ENCODE measurements at places on chromosomes 2 and 18. TPM values are rescaled to one million over a fixed set of nuclear protein-coding genes. Genes with fewer than 3 reads are reported as not detected.

GRCh38 chr2:23478933-23479683 lies 94.1 kb downstream of the KLHL29 start:
- no peak overlapping the region for H3K4me3 ChIP-seq
- H3K27me3 ChIP-seq = no peaks in the 10 kb centered on the region
- peaks cover 4% of the 10 kb centered on the region for H3K4me1 ChIP-seq
- DNase-seq = no peak

- peaks cover 11% of the 10 kb centered on the region for H3K4me1 ChIP-seq
- no peaks in the 10 kb centered on the region for H3K27me3 ChIP-seq
- H3K27ac ChIP-seq = peak overlapping the region; percentile 24
- H3K4me3 ChIP-seq = no peak overlapping the region
- no peaks in the 10 kb centered on the region for H3K36me3 ChIP-seq
- no peak for DNase-seq
These were observed 212.3 kb downstream of the CYP26B1 start for GRCh38 chr2:71935262-71935848.

The RDH14 gene
- 55.4 TPM for total RNA-seq

- peaks cover 11% of the 10 kb centered on the region for H3K4me1 ChIP-seq
- H3K27ac ChIP-seq = no peak overlapping the region
These were observed 103.8 kb upstream of the OSR1 start for GRCh38 chr2:19462256-19462645.

GRCh38 chr18:7459851-7460770 lies 107.0 kb upstream of the PTPRM start:
- no peaks in the 10 kb centered on the region for H3K27me3 ChIP-seq
- DNase-seq = no peak
- peak overlapping the region; percentile 15 for H3K4me3 ChIP-seq

DNA sequence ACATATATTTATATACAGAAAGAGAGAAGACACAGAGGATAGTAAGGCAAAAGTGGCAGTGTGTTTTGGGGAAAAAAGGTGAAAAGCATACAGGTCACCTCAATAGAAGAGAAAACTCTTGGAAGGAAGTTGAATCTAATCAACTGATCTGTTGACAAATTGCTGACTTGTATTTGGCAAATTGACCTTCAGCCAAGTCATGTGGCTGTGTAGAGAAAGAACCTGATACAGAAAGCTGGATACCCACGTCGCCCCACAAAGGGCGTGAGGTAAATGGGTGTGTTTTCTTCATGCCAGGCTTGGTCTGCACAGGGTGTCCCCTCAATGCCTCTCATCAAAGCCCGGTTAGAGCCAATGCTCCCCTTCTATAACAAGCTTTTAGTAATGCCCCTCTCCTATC lies 230.0 kb upstream of the KLHL29 start:
- no peak overlapping the region for H3K4me3 ChIP-seq
- DNase-seq = no peak
- H3K27ac ChIP-seq = no peak overlapping the region

DNA sequence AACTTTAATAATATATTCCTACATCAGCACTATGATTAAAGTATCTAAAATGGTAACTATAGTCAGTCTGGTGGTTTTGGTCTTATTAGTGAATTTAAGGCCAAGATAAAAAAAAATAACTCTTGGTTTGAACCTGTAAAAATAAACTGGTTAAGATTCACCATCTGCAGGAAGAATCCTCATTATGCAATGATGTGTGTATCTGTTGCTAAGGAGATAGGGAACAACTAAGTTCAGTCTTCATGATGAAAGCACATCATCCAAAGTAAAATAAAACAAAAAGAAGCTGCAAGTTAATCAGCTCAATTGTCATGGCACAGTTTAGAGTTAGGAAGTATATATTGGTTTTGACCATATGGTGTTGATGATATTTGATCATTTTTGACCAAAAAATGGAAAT lies 466.0 kb downstream of the NYAP2 start:
- no peaks in the 10 kb centered on the region for H3K36me3 ChIP-seq
- H3K4me1 ChIP-seq = no peaks in the 10 kb centered on the region
- H3K27me3 ChIP-seq = no peaks in the 10 kb centered on the region
- H3K4me3 ChIP-seq = no peak overlapping the region
- DNase-seq = no peak

GRCh38 chr2:142714600-142714999 lies 162.9 kb upstream of the KYNU start:
- no peak overlapping the region for H3K27ac ChIP-seq
- no peak overlapping the region for H3K4me3 ChIP-seq
- H3K4me1 ChIP-seq = no peaks in the 10 kb centered on the region
- H3K36me3 ChIP-seq = no peaks in the 10 kb centered on the region
- H3K27me3 ChIP-seq = no peaks in the 10 kb centered on the region

- no peak for DNase-seq
- H3K36me3 ChIP-seq = no peaks in the 10 kb centered on the region
- H3K4me3 ChIP-seq = no peak overlapping the region
- no peaks in the 10 kb centered on the region for H3K27me3 ChIP-seq
- peaks cover 22% of the 10 kb centered on the region for H3K4me1 ChIP-seq
These were observed 93.1 kb downstream of the CABLES1 start for GRCh38 chr18:23228102-23229061.

The CD28 gene
- total RNA-seq = not detected

The SCG2 gene
- total RNA-seq = not detected

- peaks cover 4% of the 10 kb centered on the region for H3K4me1 ChIP-seq
- no peaks in the 10 kb centered on the region for H3K27me3 ChIP-seq
- H3K27ac ChIP-seq = no peak overlapping the region
- no peak for DNase-seq
These were observed 12.0 kb downstream of the SEPTIN10 start for GRCh38 chr2:109601783-109602182.

The GFPT1 gene
- total RNA-seq = 16.9 TPM

The DNER gene
- total RNA-seq = 0.81 TPM

GRCh38 chr18:39051013-39051412 lies 1485.4 kb upstream of the CELF4 start:
- H3K4me3 ChIP-seq = no peak overlapping the region
- H3K27ac ChIP-seq = no peak overlapping the region
- H3K36me3 ChIP-seq = no peaks in the 10 kb centered on the region
- no peaks in the 10 kb centered on the region for H3K27me3 ChIP-seq
- DNase-seq = no peak

The ALK gene
- total RNA-seq = not detected

The UPP2 gene
- total RNA-seq = not detected

The DSG4 gene
- not detected for total RNA-seq

DNA sequence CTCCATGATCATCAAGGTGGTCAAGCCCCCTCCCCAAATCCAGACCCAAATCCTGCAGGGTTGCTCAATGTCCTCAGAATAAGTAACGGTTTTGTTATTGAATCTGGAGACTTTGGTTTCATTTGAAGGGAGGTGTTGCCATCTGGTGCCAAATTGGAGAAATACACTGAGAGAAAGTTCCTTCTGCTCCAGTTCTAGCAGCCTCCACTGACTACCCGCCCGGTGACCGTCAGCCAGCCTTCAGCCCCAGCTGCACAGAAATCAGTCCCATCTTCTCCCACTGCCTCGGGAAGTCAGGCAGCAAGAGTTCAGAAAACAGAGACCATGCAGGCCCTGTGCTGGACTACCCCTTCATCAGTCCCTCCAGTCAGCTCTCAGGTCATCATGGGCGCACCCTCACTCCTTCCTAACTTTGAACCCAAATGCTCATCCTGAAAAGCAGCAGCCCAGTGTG lies 38.7 kb downstream of the PKDCC start:
- DNase-seq = no peak
- H3K4me1 ChIP-seq = peaks cover 5% of the 10 kb centered on the region
- H3K4me3 ChIP-seq = no peak overlapping the region
- H3K27me3 ChIP-seq = no peaks in the 10 kb centered on the region
- H3K27ac ChIP-seq = no peak overlapping the region
- no peaks in the 10 kb centered on the region for H3K36me3 ChIP-seq

DNA sequence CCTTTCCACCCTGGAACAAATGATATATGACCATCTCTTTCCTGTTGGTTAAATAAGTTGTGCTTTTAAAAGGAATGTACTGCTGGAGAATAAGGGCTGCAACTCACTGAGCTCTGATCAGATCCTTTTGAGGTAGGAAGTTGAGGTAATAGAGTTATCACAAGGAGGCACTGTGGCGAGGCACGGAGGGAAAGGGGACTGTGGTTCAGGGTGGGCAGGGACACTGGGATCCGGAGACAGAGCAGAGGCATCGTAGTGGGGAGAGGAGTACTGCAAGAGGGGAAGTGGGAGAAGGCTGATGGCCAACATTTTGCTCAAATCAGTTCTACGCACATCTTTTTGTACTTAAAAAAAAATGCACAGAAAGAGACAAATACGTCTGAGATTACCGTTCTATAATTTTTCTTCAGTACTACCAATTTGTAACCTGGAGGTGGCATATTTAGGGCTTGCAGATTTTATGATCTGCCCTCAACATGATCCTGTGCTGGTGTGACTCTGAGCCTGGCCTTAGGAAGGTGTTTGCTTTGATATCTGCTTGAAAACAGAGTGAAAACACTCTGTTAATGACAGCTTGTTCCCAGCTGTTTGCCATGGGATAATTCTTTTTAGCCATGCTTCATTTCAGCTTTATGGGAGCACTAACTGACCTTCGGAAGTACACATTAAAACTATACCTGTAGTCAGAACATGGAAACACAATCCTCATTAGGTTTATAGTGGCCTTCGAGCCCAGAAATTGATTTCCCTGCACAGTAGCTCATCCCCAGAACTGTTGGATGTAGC lies 168.1 kb downstream of the KCNE4 start:
- H3K4me1 ChIP-seq = no peaks in the 10 kb centered on the region
- no peak overlapping the region for H3K4me3 ChIP-seq
- no peaks in the 10 kb centered on the region for H3K36me3 ChIP-seq
- H3K27me3 ChIP-seq = no peaks in the 10 kb centered on the region
- DNase-seq = no peak
- H3K27ac ChIP-seq = no peak overlapping the region

GRCh38 chr2:68908392-68908970 lies 37.3 kb upstream of the BMP10 start:
- H3K4me3 ChIP-seq = no peak overlapping the region
- DNase-seq = peak; percentile 61
- no peak overlapping the region for H3K27ac ChIP-seq

DNA sequence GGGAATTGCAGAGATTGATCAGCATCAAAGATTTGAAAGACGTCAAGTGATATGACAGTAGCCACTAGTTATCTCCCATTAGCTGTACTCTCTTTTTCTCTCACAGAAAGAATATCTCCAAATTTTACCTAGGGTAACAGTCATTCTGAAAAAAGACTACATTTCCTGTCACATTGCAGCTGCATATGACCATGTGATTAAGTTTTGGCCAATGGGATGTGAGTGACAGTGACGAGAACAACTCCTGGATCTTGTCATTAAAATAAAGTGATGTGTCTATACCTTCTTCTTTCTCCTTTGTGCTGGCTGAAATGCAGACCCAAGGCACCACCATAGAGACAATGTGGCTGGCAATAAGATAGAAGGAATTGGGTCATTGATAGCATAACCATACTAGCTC lies 10.5 kb upstream of the NEUROD1 start:
- no peaks in the 10 kb centered on the region for H3K36me3 ChIP-seq
- H3K27ac ChIP-seq = no peak overlapping the region
- H3K4me3 ChIP-seq = no peak overlapping the region
- DNase-seq = no peak
- no peaks in the 10 kb centered on the region for H3K4me1 ChIP-seq
- peaks cover 21% of the 10 kb centered on the region for H3K27me3 ChIP-seq

- no peaks in the 10 kb centered on the region for H3K36me3 ChIP-seq
- H3K27ac ChIP-seq = peak overlapping the region; percentile 95
- H3K27me3 ChIP-seq = no peaks in the 10 kb centered on the region
- H3K4me3 ChIP-seq = peak overlapping the region; percentile 75
- peaks cover 24% of the 10 kb centered on the region for H3K4me1 ChIP-seq
These were observed 1.4 kb upstream of the YES1 start for GRCh38 chr18:813172-814071.

The GYPC gene
- 70.8 TPM for total RNA-seq

The PMAIP1 gene
- total RNA-seq = 1.2 TPM

DNA sequence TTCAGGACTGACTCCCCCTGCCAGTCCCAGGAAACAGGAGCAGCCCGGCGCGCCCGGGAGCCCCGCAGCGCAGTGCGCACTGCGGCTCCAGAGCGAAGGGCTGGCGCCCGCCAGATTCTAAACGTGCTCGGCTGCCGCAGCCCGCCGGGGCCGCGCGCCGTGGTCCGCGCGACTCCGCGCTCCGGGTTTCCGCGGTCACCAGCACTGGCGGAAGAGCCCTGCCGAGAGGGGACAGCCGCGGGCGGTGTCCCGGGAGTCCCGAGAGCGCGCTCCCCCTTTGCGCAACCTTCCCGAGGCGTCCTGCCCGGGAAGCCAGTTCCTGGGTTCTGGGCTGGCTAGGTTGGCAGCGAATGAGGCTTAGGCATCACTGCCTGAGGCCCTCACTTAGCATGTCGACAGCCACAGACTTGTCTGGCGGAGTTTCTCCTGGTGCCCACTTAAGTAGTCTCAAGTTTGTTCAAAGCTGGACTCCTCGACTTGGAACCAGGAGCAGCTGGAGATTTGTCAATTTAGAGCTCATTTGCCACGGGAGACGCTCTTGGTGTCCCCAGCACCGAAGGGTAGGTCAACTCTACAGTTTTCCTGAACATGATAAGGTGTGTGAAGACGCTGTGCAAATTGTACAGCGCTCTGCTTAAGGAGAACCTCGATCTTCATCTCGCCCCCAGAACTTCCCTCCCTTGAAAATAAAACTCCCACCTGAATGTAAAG lies 1.5 kb upstream of the VSNL1 start:
- peak; percentile 54 for DNase-seq
- peak overlapping the region; percentile 8 for H3K27ac ChIP-seq
- no peaks in the 10 kb centered on the region for H3K36me3 ChIP-seq
- H3K27me3 ChIP-seq = no peaks in the 10 kb centered on the region
- peaks cover 23% of the 10 kb centered on the region for H3K4me1 ChIP-seq
- peak overlapping the region; percentile 69 for H3K4me3 ChIP-seq

DNA sequence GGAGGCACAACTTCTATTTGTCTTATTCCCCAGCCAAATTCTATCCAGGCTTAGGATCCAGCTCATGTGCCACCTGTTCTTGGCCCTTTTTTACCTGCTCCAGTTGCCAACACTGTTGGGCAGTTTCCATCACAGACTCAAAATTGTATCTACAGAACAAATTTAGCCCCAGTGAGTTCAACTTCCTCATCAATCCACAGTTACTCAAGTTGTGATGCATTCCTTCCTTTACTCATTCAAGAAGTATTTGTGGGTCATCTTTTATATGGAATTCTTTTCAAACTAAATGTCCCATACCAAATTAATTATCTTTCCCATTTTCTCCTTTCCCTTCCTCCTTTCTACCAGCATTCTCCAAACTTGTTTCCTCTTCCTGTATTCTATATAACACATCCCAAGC lies 12.7 kb upstream of the DDX18 start:
- no peaks in the 10 kb centered on the region for H3K4me1 ChIP-seq
- H3K4me3 ChIP-seq = no peak overlapping the region
- peaks cover 14% of the 10 kb centered on the region for H3K27me3 ChIP-seq
- H3K27ac ChIP-seq = no peak overlapping the region
- no peaks in the 10 kb centered on the region for H3K36me3 ChIP-seq
- no peak for DNase-seq

- no peak overlapping the region for H3K27ac ChIP-seq
- H3K27me3 ChIP-seq = no peaks in the 10 kb centered on the region
- H3K4me3 ChIP-seq = no peak overlapping the region
- no peak for DNase-seq
- no peaks in the 10 kb centered on the region for H3K4me1 ChIP-seq
These were observed 49.2 kb upstream of the TEX51 start for GRCh38 chr2:126849486-126849885.

The TWIST2 gene
- 9.3 TPM for total RNA-seq

- no peaks in the 10 kb centered on the region for H3K4me1 ChIP-seq
- H3K27me3 ChIP-seq = no peaks in the 10 kb centered on the region
- no peak overlapping the region for H3K27ac ChIP-seq
- no peak overlapping the region for H3K4me3 ChIP-seq
- DNase-seq = no peak
These were observed 304.1 kb upstream of the KCNH7 start for GRCh38 chr2:163142618-163143017.
